ENCODE measurements at places on chromosomes 12 and 14.

GRCh38 chr14:98612434-98613200 lies 659.4 kb downstream of the BCL11B start:
- no peak for DNase-seq

GRCh38 chr14:81474148-81474492 lies 59.5 kb downstream of the SEL1L start:
- no peak for DNase-seq

- DNase-seq = peak; percentile 83
These were observed 117.1 kb upstream of the NCOR2 start for GRCh38 chr12:124684496-124684895.

- DNase-seq = peak; percentile 58
These were observed 2.7 kb upstream of the ASPG start for GRCh38 chr14:104082807-104083206.

DNA sequence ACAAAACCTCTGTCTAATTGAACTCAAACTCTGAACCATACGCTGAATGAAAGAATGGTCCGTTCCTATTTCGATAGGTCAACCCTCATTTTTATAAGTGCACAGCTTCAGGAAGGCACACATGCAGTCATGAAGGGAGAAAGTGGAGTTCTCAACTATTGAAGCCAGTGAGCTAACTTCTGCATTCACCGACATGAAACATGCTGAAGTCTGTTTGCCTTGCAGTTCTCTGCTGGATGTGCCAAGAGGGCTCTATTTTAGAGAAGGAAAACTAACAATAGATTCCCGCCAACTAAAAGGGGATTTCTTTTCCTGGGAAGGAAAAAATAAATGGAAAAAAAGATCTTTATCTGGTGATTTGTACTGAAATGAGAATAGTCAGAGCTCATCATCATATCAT lies 191.0 kb upstream of the PLEKHG7 start:
- no peak for DNase-seq

- no peak for DNase-seq
These were observed 4.2 kb downstream of the RHOF start for GRCh38 chr12:121789233-121789781.

DNA sequence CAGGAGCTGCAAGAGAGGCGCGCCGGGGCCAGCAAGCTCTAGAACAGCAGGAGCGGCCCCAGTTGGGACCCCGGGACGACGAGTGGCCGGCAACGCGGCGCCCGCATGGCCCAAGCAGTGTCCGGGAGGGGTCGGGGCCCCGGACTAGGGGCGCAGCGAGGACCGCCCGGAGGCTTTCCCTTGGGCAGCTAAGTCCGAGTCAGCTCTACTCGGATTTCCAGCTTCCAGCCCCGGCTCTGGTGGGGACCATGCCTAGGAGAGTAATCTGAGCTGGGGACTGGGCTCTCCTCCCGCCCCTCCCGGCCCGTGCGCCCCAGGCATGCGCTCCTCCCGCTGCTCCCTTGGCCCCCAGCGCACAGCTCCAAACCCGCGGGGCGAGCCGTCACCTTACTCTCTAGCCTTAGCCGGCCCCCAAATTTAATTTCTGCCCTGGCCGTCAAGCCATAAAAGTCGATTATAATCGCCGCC lies 41.6 kb upstream of the CAPRIN2 start:
- DNase-seq = no peak

GRCh38 chr12:55728186-55728938 lies 447 bp downstream of the CD63 start:
- peak; percentile 83 for DNase-seq

GRCh38 chr12:56333679-56334489 lies at the start of gene PAN2:
PAN2 (minus strand) TSS chr12:56334000; CDS start chr12:56333094, 906 bp downstream.
- DNase-seq = peak; percentile 96

GRCh38 chr14:65141523-65141922 lies 39.2 kb upstream of the MAX start:
- DNase-seq = no peak

GRCh38 chr14:100755649-100756048 lies 29.0 kb downstream of the DLK1 start:
- no peak for DNase-seq

DNA sequence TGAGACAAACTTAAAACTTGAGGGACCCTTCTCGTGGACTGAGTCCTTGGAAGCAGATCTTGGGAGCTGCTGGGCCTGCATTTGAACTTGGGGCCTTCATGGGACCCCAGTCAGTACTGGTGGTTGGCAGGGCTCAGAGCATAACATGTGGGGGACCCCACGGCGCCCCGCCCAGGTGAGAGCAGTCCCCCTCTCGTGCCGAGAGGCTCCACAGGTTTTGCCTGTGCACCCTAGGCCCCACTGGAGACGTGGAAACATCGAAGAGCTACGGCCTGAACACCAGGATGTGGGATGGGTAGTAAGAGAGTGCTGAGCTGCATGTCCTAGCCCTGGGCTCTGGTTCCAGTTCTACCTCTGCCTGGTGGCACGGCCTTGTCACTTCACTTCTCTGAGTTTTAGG lies 84.1 kb downstream of the CACNA1C start:
- no peak for DNase-seq

DNA sequence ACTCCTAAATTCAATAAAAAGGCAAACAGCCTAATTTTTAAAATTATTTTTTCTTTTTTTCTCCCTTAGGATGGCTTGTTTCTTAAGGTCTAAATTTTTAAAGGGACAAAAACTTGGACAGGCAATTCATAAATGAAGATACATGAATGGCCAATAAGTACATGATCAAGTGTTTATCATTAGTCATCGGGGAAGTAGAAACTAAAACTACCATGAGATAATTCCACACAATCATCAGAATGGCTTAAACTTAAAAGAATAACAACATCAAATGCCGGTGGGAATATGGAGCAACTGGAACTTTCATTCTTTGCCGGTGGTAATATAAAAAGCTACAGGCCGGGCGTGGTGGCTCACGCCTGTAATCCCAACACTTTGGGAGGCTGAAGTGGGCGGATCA lies 29.1 kb downstream of the MOK start:
- no peak for DNase-seq

DNA sequence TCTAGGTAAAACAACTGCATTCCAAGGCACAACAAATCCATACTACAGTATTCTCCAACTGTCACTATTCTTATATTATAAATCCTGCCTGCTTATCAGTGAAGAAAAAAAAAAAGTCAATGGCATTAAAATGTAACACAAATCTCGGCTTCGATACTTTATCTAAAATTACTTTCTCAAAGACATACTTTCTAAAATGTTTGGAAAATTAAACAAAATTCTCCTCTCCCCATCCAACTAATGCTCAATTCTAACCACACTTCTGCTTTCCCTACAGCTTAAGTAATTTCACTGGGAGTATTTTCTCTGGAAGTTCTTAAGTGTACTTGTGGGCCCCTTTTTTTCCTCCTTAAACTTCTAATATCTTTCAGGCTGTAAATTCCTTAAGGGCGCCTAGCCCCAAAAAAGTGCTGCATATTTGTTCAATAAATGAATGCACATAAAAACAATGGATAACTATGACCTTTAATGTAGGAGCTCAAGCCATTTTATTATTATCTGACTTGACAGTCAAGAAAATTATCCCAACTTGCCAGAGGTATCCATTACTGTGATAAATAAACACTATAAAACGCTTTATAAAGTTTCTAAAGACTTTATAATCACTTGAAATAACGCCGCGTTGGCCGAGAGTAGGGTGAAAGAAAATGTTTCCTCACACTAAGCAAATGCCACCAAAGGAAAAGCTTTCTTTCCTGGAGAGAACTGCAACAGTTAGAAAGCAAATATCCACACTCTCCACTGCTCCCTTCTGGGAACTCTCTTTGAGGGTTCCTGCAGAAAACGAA lies 977 bp downstream of the HEATR5A start:
- no peak for DNase-seq

DNA sequence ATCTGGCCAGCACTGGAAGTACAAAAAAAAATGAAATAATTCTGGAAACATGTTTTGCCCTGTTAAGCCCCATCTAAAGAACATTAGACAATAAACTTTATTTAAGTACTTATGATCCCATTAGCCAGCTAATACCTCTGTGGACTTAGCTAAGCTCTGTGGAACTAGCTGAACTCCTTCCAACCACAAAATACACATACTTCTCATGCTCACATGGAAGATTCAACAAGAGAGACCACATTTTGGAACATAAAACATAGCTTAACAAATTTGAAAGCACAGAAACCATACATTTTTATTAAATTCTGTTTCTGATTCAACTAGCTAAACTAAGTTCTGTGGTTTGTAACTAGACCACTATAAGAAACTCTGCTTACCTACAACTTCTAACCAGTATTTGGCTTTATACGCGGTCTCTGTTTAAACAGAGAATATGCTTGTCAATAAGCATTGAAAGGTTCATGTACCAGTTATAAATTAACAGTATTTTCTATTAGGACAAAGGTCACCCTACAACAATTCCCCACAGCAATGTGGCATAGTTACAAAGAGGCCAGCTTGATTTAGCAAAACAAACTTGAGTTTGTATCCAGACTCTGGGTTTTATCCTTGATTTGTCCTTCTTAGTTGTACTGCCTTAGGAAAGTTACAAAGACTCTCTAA lies 300.1 kb downstream of the C12orf50 start:
- DNase-seq = no peak

DNA sequence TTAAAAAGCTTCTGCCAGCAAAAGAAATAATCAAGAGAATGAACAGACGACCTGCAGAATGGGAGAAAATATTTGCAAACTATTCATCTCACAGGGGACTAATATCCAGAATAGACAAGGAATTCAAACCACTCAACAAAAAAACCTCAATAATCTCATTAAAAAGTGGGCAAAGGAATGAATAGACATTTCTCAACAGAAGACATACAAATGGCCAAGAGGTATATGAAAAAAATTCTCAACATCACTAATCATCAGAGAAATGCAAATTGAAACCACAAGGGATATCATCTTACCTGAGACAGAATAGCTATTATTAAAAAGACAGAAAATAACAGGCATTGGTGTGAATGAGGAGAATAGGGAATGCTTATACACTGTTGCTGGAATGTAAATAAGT lies 270.0 kb downstream of the DACT1 start:
- DNase-seq = no peak

DNA sequence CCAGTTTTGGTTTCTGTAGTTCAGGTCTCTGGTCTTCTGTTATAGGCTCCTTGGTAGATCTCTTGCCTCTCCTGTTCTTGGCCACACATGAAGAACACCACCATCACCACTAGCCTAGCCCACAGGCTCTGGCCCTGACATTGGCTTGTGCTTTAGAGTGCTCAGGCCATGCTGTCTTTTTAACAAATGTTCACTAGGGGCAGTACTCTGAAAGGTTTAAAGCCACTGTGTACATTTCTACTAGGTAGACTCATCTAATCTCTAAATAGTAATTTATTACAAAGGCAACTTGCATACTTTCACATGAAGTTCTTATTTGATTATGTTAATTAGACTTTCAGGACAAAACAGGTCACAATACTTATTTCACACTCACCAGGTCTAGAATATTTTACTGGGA lies 38.3 kb downstream of the PDE6H start:
- no peak for DNase-seq

GRCh38 chr14:53533384-53533970 lies 380.4 kb upstream of the DDHD1 start:
- DNase-seq = no peak

- DNase-seq = no peak
These were observed 100.7 kb downstream of the LRRK2 start for GRCh38 chr12:40325349-40325960.

GRCh38 chr14:101365329-101366158 lies 195.8 kb upstream of the DIO3 start:
- DNase-seq = peak; percentile 18

DNA sequence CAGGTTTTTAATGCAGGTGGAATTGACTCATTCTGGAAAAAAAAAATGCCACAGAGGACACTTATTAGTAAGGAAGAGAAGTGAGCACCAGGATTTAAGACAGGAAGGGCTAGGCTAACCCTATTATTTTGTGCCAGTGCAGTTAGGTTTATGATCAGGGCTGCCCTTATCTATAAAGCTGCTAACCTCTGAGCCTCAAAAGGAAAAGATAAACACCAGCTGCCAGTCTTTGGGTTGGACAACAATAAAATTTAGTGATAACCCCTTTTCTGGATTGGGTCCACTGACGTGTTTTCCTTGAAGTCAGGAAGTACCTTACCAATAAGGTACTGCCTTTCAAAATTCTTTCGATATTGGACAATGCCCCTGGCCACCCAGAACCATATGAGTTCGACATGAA lies 128.9 kb downstream of the NUBPL start:
- DNase-seq = no peak

GRCh38 chr12:45402288-45402687 lies 186.4 kb downstream of the ANO6 start:
- no peak for DNase-seq

DNA sequence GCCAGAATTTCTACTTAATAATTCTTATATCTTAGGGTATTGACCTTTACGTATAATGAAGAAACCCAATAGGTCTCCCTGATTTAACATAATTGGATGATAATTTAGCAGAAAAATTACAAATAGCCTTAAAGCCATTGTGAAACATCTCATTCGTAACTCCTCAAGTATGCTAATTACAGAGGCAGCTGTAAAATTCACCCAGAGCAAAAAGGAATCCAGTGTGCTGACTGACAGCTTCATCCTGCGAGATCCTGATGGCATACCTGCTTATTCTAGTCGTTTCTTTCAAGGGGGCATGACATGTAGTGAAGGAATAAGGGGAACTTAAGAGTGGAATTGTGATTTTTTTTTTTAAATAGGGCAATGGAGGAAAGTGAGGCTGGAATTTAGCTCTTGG lies 291.5 kb downstream of the FUT8 start:
- DNase-seq = no peak

GRCh38 chr14:65028937-65029336 lies 42.2 kb downstream of the FNTB start:
- no peak for DNase-seq

DNA sequence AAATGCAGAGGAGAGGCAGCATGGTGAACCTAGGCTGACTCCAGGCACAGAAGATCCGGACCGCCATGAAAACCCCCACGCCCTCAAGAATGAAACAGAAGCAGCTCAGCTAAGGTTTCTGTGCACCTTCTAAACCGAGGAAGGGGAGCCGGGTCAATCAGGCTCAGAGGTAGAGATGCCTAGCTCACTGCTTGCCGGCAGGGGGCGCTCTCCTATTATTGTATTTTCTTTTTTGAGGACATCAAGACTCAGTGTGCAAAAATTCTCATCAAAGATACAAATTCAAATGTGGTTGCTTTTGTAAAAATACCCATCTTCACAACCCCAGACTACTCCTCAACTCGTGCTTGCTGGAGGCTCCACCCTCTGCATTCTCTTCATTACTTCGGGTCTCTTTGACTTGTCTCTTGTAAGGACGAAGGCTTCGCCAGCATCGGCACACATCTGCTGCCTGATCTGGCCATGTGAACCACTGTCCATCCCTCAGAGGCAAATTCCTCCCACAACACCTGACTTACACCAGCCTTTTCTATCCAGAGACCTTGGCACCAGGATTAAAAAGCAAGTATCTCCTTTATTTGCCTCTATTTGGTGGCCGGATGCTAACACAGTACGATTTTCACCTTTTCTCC lies 33.4 kb upstream of the RNASE3 start:
- peak; percentile 69 for DNase-seq

- DNase-seq = no peak
These were observed 57.4 kb downstream of the SPPL3 start for GRCh38 chr12:120846721-120847120.

GRCh38 chr14:49972131-49972671 lies 79.3 kb downstream of the ARF6 start:
- DNase-seq = no peak
